ENCODE measurements at places on chromosomes 7 and 10.

DNA sequence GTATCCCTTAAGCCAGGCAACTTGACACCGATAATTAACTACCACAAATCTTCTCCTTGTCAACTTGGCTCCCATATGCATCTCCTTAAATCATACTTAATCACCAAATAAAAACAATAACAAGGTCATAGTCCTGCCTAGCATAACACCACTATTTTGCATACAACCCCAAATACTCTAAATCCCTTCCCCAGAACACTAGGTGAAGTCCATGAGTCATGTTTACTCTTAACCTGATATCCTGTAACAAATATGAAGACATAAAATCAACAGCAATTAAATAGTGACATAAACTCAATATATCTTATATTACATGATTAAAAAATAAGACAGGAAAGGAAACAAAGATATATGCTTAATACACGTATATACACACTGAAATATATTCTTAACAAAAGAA is 362.0 kb downstream of the ETV1 start:
- no peak for DNase-seq

GRCh38 chr7:6271694-6272440 is 557 bp downstream of the CYTH3 start:
- DNase-seq, result no peak

- no peak for DNase-seq
Measured at GRCh38 chr7:68684246-68684839, 913.9 kb upstream of the AUTS2 start.

GRCh38 chr10:72255977-72256729 is 17.6 kb upstream of the DDIT4 start:
- DNase-seq, result no peak

DNA sequence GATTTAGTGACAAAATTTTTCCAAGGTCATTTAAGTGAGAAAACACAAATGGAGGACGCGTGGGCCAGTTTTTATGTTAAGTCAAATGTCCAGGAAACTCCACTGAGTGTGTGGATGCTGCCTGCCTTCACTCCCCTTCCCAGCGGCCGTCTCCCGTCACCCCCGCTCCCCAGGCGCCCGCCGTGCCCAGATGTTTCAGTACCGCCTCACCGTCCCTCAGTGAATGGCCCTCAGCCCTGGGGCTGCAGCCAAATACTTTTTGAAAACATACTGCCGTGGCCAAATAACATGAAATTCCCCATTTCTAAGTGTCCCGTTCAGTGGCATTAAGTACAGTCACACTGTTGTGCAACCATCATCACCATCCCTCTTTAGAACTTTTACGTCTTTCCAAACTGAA is 131.9 kb downstream of the INSYN2A start:
- no peak for DNase-seq

DNA sequence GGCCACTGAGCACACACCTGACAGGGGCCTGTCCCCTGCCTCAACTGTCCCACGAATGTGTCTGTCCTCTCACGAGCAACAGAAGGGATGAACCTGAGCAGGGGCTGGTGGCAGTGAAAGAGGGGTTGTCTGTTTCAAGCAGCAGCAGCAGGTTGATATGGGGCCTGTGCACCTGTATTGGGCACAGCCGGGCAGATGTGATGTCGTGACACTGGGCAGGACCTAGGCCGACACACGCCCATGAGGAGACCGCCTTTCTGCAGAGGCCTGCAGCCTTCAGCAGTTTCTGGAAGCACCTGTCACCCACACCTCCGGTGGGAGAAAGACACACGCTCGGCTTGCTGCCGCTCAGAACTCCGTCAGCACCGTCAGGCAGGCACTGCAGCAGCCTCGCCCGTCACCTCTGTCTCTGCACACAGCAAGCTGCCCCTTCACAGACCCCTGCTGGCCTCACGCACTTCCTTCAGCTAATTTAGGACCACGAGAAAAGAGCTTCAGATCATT is 48.5 kb downstream of the AMZ1 start:
- no peak for DNase-seq

DNA sequence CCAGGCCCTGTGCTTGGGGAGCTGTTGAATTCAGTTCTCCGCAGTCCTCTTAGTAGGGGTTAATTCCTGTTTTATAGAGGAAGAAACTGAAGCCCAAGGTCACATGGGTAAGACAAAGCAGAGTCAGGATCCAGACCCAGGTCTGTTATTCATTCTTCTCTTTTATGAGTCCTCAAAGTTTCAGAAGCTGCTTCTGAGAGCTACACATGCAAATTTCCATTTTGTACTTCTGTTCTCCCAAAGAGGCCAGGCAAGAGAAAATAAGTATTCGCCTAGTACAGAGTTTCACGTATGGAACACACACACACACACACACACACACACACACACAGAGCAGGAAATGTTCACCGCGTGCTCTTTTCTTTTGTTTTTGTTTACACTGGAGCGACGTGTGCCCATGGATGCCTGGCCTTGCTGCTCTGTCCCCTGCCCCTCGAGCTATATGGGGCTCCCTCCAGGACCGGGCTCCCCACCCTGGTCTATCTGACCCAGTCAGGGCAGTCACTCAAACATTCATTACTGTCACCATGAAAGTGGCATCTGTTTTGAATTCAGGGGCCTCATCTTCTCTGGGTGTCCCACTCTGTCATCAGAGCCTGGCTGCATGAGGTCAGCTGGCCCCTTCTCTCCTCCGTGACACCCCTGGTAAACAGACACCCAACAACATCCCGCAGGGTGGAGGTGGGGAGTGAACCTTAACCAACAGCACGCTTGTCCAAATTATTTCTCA is 84.4 kb downstream of the TNS3 start:
- DNase-seq, result no peak

DNA sequence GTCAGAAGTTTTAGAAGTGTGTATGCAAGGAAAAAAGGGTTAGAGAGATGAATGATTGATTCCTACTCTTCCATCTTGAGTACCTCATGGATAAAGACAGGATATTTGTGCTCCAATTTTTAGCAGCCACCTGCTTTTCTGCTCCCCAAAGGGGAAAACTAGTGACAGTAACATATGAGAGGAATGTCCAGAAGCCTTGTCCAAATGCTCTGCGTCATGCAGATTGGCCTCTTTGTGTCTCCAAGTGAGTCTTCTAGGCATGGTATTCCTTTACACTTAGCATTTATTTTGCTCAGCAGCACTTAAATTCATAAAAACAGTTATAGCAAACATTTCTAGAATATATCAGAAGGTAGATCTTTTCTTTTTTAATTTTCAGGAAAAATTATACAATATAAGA is 306.8 kb downstream of the CNTNAP2 start:
- no peak for DNase-seq

DNA sequence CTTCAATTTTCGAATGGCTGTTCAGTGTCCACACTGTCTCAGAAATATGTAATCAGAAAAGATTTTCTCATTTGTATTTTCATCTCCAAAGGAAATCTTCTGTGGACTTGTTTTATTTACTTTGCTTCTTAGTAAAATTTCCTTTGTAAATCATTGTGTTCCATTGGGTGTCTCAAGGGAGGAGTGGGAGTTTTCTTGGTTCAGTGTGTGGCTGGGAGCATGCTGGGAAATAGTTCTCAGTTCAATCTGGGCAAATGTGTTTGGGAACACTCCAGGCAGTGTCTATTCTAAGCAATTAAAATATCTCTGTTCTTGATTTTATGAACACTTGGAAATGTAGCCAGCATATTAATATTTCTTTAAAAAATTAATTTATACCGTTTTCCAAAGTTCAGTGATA is 1019.8 kb downstream of the CNTNAP2 start:
- DNase-seq, result no peak

- no peak for DNase-seq
Measured at GRCh38 chr10:126437635-126438406, 49.5 kb upstream of the ADAM12 start.

DNA sequence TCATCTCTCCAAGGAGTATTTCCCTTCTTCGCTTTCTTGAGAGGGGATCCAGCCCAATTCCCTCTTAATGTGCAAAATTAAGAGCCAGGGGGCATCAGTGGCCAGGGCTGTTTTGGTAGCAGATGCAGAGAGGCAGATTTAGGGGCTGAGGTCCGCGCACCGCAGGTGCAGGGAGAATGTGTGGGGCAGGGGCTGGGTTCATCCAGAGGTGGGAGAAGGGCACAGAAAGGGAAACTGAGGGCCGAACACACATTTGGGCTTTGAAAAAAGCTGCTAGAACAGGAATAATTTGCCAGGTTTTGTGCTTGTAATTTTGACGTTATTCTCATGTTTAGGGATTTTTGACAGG is 6.5 kb upstream of the SHH start:
- DNase-seq, result no peak

GRCh38 chr7:157579425-157579824 is 242.6 kb downstream of the DNAJB6 start:
- DNase-seq, result no peak

DNA sequence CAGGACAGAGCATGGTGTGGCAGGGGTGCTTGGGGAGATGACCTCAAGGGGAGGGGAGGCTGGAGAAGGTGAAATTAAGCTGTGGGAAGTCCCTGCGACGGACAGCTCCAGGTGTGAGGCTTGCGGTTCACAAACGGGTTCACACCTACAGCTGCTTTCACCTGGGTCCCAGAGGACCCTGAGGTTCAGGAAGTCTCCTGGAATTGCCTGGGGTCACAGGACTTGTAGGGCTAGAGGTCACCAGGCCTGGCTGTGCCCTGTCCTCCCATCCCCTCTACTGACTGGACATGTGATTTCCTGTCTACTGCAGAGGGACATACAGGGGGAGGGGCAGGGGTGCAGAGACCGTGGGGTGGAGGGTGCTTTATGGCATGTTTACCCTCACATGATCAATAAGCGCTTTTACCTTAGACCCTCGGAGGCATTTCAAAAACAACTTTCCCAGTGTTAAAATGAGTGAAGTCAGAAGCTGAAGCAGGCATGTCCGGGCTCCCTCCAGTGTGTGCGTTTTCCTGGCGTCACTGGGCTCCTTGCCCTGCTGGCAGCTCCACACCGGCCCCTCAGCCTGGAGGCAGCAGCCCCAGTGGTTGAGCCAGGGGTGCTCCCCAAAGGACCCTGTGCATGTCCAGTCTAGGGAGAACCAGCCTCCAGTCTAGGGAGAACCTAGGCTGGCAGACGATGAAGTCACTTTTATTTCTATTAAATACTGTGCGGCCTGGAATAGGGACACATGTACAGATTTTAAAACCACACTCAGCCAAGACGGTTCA is 66.6 kb upstream of the IGFBP3 start:
- no peak for DNase-seq

DNA sequence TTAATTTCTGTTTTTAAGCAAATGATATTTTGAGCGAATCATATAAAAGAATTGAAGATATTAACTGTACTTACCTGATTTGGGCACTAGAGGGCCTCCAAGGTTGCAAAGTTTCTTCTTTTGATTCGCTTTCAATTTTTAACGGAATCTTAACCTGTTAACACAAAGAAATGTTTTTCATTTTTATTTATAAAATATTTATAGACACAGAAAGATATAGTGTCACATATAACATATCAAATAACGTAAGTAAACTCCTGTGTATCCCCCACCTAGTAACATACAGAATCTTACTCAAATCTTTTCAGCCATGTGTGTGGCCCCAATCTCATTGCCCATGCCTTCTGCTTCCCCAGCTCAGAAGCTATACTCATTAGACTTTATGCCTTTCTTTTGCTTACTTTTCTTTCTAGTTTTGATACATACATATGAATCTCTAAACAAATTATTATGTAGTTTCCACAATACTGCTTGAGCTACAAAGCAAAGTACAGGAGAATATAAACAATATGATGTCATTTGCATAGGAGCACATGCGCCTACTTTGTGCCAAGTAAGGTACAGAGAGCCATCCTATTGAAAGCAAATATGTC is 49.5 kb upstream of the ZPBP start:
- DNase-seq, result no peak

GRCh38 chr7:140597428-140597949 is 43.1 kb downstream of the DENND2A start:
- no peak for DNase-seq

GRCh38 chr7:104529567-104529966 is 201.2 kb downstream of the LHFPL3 start:
- no peak for DNase-seq

GRCh38 chr10:114905450-114905849 is 32.5 kb upstream of the TRUB1 start:
- DNase-seq, result no peak

GRCh38 chr10:75762431-75762802 is 331.0 kb downstream of the LRMDA start:
- DNase-seq, result no peak

- no peak for DNase-seq
Measured at GRCh38 chr10:69492091-69492745, 41.0 kb downstream of the TSPAN15 start.

DNA sequence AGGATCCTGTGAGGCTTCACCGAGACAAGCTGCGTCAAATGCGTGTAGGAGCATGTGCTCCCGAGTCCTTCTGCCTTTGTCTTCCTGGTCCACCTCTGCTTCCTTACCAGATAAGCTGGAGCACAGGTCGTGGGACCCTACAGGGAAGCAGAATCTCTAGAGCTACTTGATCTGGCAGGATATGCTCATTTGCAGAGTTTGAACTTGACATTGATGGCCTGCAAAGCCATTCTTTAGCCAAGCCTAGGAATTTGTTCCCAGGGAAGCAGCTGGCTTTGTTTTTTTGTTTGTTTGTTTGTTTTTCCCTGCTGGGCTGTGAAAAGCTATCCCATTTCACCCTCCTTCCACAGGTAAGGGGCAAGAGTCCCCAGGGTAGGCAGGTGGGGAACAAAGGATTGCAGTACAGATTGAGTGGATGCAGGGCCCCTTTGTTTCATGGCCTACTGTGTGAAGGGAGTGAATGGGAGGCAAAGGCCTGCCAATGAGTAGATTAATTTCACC is 200.0 kb upstream of the BMPER start:
- no peak for DNase-seq

DNA sequence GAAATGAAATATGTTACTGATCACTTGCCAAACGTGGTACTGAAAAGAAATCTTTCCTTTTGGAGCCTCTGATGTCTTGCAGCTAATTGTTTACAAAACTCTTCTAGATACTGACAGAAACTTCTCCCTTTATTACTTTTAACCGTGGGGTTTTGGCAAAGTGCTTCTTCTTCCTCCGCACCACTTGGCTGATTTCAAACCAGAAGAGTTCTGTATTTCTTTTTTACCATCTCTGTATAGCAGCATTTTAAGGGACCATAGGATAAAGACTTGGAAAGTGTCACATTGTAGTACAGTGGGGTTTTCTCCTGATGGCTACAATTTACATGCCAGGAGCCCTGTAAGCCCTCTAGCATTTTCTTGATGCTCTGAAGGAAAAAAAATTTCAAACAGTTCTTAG is 21.9 kb upstream of the CREB5 start:
- DNase-seq, result no peak

DNA sequence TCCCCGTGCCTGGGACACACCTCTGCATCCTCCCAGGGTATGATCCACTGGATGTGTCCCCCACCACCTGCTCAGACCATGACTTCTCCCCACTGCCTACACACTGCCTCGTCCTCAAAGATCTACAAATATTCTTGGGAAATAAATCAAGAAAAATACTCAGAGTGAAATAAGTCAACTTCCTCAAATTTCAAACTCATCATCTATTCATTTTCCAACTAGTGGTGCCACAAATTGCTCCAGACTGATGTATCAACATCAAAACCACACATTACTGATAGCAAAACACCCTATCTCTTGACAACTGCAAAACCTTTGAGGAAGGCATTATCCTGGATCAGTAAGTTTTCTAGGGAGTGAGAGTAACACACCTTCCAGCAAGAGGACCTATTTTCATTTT is 87.7 kb downstream of the GRB10 start:
- no peak for DNase-seq
